ENCODE measurements at places on chromosomes 13 and 19.

- no peak for DNase-seq
Measured at GRCh38 chr19:55050749-55051532, 12.0 kb downstream of the RDH13 start.

GRCh38 chr13:111047326-111047725 is 67.8 kb upstream of the ARHGEF7 start:
- no peak for DNase-seq

DNA sequence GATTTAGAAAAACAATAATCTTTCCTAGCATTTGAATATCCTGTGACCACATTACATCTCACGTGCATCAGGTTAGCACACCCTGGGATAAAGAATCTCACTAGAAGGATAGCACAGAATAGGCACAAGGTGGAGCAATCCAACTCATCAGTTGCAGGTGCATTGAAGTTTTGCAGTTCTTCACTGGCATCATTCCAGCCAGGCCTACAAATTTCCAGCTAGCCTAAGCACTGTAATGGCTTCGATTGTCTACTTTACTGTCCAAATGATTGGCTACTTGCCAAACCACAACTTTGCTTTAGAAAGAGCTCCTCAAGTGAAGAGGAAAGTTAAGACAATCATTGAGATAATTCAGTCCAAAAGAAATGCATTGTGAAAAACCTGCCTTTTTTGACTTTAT is 89.5 kb downstream of the SPRY2 start:
- DNase-seq: no peak

DNA sequence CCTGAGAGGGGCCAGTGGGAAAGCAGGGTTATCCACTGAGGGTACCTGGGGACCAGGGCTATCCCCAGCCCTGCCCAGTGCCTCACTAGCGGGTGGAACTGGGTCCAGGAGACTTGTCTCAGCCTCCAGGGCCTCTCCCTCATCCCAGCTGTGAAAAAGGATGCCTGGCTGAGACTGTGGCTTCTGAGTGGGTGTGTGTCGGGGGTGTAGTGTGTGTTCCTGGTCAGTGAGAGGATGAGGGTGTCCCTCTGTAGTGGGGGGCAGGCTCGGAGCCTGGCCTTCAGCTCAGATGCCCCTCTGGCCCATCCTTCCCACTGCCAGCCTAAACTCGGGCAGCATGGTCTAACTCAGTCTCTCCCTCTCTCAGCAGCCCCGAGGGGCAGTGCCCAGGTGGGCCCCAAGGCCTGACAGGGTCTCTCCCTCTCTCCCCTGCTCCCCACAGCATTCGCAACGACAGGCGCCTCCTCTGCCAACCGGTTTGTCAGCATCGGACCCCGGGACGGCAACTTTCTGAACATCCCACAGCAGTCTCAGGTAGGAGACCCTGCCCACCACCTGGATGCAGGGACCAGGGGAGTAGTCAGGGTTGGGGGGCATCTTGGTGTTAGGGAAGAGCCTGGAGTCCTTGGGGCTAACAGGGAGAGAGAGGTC is 12.7 kb downstream of the LYL1 start:
- DNase-seq: no peak

DNA sequence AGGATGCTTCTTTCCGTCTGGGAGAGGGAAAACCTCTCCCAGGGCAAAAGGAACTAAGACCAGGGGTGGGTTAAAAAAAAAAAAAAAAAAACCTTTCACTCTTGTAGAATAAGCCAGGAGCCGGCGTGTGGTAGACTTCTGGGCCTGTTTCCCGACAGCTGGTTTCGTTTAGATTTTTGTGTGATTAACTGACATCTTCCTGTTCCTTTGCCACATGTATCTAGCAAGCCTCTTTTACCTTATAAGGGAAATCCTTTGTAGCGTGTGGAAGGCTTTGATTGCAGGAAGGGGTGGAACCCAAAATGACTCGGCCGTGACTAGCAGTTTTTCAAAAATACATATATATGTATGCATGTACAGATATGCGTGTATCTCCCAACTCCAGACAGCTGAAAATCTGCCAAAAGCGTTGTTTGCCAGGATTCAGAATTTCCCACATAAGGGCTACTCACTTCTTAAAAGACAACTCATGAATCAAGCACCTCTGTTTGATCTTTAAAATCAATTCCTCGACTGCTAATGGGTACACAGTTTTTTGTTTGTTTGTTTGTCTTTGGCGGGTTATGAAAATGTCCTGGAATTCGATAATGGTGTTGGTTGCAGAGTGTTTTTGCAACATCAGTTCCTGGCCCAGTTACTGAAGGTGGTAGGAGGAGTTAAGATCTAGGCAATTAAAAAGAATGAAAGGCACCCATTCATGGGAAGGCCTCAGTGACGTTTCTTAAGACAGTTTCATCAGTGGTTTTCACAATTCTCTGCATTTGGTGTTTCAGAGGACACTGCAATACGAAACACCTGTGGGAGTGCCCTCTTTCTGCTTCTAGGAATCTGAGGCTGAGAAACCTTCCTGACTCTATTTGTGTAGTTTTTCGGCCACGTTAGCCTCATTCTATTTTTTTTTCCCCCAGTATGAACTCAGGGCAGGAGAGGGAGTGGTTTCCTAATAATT is 2.7 kb downstream of the TPM4 start:
- no peak for DNase-seq

DNA sequence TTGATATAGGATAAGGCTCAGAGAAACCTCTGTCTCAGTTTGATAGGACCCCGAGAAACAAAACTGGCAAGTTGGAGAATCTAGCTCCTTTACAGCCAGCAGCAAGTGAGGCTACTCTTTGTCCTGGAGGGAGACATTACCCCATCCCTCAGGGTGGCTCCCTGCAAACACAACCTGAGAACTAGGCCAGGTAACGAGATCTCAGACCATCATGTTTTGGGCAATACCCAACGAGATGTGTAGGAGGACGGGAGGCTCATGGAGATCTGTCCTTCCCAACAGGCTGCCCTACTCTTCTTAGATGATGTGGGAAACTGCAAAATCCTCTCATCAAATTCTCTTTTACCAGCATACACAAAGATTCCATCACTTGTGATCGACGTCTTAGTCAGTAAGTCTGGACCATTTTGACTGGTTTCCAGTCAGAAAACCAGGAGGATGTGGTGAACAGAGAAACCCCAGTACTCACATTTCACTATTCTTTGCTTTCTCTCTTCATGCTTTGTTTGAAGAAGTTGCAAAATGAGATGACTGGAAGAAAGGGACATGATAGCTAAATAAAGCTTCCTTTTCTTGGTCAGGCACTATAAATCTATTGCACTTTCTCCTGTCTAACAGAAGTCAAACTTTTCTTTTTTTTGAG is 6.0 kb upstream of the CTU1 start:
- DNase-seq: no peak

DNA sequence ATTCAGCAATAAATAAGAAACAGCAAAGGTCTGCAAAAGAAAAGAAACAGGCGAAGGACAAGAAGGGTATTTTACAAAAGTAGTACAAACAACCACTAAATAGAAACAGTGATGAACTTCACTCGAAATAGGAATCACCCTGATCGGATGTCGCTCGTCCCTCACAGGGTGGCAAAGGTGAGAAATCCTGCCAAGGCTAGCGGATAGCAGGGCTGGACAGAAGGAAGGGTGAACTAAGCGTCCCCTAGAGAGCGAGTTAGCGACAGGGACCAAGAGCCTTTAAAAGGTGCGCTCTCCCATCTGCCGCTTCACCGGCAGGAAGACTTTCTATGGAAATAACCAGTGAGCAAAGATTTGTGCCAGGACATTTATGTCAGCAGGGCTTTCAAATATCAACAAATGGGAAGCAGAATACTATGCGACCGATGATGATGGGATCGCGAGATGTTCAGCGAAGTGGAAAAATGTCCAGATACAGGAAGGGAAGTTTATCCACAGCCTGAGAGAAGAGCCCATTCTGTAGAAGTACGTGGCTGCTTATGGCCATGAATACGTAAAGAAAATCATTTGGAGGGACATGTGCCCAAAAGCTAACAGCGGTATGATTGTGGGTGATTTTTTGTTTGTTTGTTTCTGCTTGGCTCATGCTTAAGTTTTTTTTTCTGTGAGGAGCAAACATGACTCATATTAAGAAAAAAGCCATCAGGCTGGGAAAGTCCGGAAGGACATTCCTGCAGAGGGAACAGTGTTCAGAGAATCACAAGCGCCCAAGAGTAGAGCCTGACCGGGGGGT is 18.9 kb downstream of the ELAVL1 start:
- no peak for DNase-seq

DNA sequence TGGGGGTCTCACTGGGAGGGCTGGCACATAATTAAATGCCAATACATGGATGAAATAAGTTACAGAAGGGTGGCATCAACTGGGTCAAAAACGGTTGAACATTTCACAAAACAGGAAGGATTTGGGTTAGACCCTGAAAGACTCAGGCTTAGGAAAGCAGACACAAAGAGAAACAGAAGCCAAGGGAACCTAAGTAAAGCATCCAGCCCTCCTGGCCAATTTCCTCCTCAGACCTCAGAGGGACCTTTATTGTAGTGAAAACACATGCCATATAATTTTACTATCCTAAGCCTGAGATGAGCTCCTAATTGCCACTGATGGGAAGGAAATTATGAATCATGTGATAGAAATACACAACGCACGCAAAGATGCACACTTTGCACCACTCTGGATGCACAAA is 12.1 kb upstream of the CEACAM3 start:
- no peak for DNase-seq

DNA sequence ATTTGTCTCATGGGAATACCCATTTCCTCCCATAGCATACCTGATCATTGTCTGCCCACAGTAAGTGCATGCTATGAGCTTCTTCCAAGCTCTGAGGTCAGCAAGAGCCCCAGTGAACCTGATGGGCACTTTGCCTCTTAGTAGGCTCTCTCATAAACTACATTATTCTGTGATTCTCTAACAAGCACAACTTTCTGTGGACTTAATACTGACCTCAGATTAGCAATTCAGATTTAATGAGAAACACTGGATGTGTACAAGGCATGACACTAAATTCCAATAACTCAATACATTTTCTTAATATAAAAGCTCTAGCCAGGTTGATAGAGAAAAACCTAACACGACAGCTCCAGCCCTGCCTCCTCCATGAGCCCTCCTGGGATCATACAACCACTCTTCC is 23.3 kb upstream of the STARD13 start:
- no peak for DNase-seq

- no peak for DNase-seq
Measured at GRCh38 chr19:50745221-50745620, 22.1 kb downstream of the CLEC11A start.

Data from stimulated activated CD8-positive, alpha-beta memory T cell treated with anti-CD3 and anti-CD28 coated beads, Interleukin-4, amount 100 ng/mL, for 24 hours (primary cell).